ENCODE measurements at places on chromosomes 12 and 14.

DNA sequence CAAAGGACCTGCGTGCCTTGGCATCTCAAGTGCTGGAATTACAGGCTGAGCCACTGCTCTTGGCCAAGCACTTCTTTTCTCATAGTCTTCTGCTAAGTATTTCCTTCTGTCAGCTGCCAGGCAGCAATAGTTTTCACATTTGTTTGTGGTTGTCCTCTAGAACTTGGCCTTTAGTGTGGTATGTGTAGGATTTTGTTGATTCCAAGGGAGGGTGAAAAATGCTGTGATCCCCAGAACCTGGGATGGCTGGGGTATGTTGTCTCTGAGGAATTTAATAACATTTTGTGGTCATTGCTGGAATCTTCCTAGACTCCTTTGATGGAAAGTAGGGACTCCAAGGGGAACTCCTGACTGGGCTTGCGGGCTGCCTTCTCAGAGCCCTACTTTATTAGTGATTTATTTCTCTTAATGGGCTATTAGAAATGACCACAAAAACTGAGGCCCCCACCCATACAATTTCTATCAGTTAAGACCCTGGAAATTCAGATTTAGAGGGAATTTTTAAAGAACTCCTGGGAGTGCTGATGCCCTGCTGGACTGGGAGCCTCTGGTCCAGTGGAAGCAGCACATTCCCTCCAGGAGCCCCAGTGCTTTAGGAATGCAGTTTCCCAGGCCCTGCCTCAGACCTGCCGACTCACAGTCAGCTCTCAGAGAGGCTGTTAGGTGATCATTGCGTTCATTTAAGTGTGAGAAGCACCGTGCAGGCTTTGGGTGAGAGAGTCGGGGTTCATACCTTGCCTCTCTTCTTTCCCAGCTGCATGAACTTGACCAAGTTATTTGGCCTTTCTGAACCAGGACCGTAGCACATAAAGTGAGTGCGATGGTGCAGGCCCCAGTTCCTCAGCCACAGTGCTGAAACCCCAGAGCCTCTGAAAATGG lies 22.7 kb downstream of the TRAF3 start:
- no peak for DNase-seq

DNA sequence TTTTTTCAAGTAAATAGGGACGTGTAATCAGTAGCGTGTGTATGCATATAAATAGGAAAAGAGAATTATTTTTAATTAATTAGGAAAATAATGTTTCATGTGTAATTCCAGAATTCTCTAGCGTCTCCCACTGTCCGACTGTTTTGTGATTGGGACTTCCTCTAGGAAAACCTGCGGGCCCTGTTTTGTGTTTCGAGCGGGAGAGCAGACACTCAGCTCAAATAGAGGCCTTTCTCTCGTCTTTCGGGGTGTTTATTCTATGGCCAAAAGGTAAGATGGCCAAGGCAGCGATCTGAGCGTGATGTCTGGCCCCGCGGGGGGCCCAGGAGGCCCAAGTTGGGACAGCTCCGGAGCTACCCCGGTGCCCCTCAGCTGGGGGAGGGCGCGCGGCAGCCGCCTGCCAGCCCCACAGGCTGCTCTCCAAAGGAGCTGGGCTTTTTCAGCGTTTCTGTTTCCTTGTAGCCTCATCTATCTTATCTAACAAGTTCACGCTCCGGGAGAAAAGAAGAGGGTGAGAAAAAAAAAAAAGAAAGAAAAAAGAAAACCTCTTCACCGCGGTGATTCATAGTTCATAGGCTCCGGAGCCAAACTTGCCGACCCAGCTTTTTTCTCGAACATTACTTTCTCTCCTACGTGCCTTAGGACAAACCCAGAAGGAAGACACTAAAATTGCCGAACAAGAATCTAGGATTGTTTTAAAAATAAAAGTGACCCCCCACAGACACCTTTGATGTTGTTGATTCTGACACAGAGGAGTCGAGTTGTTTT lies 7.5 kb upstream of the FOXG1 start:
- DNase-seq, result no peak

DNA sequence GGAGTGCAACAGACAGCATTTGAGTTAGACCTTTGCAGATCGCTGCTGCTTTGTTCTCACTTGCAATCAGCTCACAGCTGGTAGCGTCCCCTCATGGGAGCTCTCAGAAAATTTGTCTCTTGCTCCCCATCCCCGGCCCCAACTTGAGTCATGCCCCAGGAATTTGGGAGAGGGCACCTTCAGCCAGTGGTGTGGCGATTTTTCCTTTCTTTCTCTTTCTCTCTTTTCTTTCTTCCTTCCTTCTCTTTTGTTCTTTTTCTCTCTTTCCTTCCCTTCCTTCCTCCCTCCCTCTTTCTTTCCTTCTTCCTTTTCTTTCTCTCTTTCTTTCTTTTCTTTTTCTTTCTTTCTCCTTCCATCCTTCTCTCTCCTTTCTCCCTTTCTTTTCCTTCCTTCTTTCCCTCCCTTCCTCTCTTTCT lies 34.2 kb upstream of the MAP1LC3B2 start:
- no peak for DNase-seq

DNA sequence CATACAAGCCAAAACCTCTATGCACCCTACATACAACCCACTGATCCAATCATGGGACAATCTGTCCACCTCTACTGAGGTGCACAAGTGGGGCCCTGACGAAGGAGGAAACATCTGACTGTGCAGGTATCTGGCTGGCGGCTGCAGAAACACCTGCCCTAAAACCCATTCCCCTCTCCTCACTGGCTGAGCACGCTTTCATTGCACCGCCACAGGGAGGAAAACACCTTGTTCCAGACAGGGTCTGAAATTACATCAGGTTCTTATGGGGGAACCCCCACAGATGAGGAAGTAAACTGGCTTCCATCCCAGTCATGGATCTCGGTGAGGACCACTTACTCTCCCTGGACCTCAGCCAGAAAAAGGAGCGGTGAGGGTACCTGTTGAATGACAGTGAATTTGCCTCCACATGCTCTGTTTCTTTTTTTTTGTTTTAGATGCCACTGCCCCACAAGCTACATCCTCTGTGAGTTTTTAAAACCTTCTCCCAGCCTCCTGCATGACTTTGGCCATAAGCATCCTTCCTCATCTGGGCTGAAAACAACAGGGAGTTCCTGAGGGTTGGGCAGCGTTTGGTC lies 23.8 kb upstream of the DGLUCY start:
- DNase-seq, result no peak

- no peak for DNase-seq
Observed at GRCh38 chr12:77294016-77294415, 228.6 kb upstream of the E2F7 start.

DNA sequence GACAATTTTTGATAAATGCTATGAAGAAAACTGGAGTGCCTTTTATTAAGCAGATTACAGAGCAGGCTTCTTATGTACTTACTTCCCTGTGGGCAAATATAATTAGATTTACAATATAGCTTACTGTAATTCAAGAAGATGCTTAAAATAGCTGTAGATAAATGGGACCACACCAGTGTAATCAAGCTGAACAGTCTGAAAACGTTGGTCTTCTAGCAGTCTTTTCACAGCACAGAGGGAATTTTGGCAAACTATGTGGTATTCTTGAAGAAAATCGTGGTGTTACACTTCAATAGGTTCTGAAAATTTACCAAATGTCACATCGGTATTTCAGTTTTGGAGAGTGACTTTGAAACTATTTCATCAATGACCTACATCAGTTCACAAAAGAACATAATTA lies 47.7 kb downstream of the SLC16A7 start:
- no peak for DNase-seq

GRCh38 chr12:116002890-116003536 lies 274.5 kb downstream of the MED13L start:
- DNase-seq, result no peak

GRCh38 chr12:94704452-94705306 lies 54.3 kb upstream of the TMCC3 start:
- no peak for DNase-seq

DNA sequence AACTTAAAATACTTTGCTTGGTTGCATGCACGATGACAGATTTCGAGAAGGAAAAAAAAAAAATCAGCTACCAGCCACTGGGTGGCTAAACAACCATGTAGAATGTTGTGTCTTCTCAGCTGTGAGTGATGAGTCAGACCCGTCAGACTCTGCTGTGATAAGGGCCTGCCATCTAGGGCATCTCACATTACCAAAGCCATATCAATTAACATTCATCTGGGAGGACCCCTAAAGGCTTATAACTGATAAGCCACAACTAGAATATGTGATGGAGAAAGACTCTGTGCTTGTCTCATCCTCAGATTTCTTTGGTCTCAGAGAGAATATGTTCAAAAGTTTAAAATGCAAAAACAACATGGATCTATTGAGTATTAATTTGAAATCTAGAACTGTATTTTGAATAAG lies 111.5 kb downstream of the PAX9 start:
- no peak for DNase-seq

- DNase-seq, result no peak
Observed at GRCh38 chr14:73787486-73788316, 63.9 kb upstream of the PTGR2 start.

GRCh38 chr12:29035112-29035511 lies 114.0 kb upstream of the FAR2 start:
- DNase-seq, result no peak

GRCh38 chr14:96215452-96216244 lies 11.0 kb downstream of the BDKRB2 start:
- no peak for DNase-seq

- DNase-seq, result no peak
Observed at GRCh38 chr14:100588671-100589070, 1.5 kb upstream of the BEGAIN start.

DNA sequence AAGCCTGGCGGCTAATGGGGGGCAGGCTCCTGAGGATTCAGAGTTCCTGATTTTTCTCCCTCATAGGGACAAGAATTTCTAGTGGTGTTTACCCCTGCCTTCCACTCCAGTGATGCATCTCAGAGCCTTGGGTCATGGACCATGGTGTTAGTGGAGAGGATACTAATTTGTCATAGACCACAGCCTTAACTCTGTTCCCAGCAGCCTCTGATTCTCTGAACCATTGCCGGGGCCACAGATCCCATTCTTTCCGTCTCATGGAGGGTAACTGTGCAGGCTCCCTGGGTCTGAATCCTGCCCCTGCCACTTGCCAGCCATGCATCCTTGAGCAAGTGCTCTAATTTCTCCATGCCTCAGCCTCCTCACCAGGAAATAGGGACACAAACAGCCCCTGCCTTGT lies 55.1 kb downstream of the RPH3A start:
- no peak for DNase-seq

DNA sequence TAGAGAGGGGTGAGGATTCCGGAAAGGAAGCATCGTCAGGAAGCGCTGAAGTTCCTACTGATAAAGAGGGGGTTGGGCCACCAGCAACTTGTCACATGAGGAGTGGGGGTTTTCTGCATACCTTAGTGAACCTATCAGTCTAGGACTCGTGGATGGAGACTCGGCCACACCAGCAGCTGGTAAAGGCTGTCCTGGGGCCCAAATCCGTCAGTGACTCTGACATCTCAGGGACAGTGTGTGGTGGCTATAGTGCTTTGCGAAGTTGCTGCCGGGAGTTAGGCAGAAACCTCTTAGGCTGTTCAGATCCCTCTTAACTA lies 16.4 kb downstream of the RNASE2 start:
- DNase-seq, result no peak

GRCh38 chr14:30573226-30573814 lies 14.4 kb downstream of the G2E3 start:
- no peak for DNase-seq

GRCh38 chr14:24080888-24081738 lies 9.8 kb downstream of the CPNE6 start:
- peak; percentile 86 for DNase-seq

GRCh38 chr12:72318341-72318740 lies 46.2 kb downstream of the TRHDE start:
- no peak for DNase-seq

DNA sequence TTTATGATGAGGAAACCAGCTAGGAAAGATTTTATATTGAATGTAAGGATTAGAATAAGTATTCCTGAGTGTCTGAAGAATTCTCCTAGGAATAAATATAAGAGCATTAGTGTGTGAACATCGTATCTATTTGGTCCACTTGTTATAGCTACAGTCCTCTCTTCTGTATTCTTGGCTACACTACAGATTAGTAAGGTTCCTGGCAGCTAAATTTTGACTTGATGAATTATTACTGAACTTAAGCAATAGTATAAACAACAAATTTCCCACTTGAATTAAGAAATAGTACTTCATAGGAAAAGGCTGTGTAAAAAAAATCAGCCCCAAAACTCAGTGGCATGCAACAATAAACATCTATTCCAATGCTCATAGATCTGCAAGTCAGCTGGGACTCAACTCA lies 138.4 kb upstream of the G2E3 start:
- DNase-seq, result no peak

DNA sequence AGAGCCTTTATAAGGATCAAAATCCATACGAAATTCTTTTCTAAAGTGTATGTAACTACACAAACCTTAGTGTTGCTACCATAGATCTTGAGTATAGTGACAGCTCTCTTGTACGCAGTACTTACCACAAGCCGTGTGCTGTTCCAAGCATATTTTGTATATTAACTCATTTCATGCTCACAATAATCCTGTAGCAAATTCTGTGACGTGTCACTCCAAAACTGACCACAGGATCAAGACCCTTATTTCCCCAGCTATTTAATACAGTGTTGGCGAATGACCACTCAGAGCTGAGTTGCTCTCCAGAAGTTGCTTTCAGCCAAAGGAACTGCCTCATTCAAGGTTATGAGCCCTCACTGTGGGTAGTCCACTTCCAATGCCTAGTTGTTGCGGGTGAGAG lies 169.8 kb downstream of the BTG1 start:
- no peak for DNase-seq

- DNase-seq, result no peak
Observed at GRCh38 chr12:43883311-43883710, 47.4 kb downstream of the TMEM117 start.

- DNase-seq, result no peak
Observed at GRCh38 chr14:87864356-87865270, 128.4 kb downstream of the GALC start.
